ENCODE measurements at places on chromosomes 1 and 21.

GRCh38 chr1:169860187-169860586 lies 33.5 kb downstream of the SCYL3 start:
- DNase-seq: no peak

- DNase-seq: no peak
Observed at GRCh38 chr1:183842795-183843144, 37.9 kb downstream of the RGL1 start.

- DNase-seq: no peak
Observed at GRCh38 chr21:42986125-42986783, 11.9 kb downstream of the PKNOX1 start.

- no peak for DNase-seq
Observed at GRCh38 chr1:46790446-46791101, 8.3 kb upstream of the CYP4B1 start.

DNA sequence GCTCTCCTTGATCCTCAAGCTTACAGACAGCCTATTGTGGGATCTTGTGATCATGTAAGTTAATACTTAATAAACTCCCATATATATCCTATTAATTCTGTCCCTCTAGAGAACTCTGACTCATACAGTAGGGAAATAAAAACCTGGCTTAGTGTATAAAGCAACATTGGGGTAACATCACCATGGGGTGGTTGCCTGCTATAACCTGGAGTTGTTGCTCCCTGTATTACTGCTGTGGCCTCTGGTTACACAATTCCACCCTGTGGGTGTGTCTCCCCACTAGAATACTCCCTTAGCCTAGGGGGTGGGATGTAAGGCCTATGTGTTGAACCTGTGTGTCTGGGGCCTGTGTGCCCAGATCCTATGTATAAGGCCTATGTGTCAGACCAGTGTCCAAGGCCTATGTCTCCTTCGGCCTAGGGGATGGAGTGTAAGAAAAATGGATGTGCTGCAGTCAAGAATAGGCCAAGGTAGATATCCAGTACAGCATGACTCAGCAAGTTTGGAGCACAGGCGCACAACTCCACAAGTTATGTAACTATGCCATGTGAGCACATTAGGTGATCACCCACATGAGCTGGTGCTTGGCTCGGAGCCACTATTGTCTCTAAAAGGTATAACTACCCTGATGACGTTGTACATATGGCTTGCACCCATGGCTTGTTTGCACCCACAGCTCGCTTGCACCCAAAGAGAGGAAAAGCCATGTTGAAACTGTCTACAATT lies 96.8 kb upstream of the C1orf21 start:
- no peak for DNase-seq

DNA sequence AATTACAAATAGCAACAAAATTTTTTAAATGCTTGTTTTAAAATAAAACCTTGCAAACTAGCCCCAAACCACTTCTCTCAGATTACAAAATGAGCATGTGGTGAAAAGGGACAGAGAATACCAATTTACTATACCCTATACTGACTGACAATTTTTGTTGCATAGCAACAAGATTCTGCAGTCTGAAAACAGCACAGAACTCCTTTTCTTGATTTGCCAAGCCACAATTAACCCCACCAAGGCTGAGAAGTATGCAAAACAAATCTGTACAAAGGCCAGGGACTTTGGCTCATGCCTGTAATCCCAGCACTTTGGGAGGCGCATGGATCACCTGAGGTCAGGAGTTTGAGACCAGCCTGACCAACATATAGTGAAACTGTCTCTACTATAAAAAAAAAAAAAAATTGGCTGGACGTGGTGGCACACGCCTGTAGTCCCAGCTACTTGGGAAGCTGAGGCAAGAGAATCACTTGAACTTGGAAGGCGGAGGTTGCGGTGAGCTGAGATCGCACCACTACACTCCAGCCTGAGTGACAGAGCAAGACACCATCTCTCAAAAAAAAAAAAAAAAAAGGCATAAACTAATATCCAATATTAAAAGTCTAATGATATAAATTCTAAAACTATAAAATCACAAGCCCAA lies 21.8 kb downstream of the ENAH start:
- no peak for DNase-seq

- no peak for DNase-seq
Observed at GRCh38 chr1:204072931-204073836, at the start of gene SOX13. Gene SOX13 (plus strand): TSS chr1:204073115. CDS start chr1:204112916, 39,801 bp downstream.

GRCh38 chr1:5522531-5523145 lies 469.6 kb downstream of the NPHP4 start:
- no peak for DNase-seq

DNA sequence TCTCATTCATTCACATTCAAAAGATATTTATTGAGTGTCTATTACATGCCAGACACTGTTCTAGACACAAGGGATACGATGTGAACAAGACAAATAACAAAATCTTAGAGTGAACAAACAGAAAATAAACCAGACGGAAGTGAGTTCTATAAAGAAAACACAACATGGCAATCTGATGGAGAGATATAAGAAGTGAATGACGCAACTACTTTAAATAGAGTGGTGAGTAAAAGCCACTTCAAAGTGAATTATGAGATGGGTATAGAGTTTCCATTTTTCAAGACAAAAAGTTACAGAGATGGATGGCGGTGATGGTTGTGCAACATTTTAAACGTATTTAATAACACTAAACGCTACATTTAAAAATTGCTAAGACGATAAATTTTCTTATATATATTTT lies 75.4 kb downstream of the CEP170 start:
- DNase-seq: no peak

DNA sequence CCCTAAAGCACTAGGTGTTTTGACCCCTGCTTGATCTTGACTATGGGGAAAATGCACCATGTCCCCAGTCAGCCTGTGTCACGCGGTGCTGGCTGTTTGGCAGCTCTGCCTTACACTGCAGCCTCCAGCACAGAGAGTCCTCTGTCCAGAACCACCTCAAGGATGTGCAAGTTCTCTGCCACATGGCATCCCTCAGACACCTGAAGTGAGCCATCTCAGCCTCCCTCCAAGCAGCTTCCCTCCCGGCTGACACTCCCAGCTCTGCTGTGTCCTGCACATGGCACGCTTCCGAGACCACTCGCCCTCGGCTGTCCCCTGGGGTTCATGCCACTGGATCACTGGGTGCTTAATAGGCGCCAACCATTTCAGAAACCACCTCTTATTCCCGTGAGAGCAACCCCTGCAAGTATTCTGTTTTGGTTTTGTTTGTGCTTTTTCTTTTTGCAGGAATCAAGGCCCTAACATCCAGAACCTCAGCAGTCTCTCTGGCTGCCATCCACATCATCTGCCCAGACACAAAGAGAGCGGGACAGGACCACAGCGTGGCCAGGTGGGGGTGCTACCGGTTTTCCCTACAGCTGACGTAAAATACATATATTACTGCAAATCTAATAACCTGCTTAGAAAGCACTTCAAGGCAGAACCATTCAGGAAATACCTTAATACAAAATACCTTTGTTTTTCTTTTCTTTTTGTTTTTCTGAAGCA lies 45.7 kb downstream of the CAPZB start:
- no peak for DNase-seq

DNA sequence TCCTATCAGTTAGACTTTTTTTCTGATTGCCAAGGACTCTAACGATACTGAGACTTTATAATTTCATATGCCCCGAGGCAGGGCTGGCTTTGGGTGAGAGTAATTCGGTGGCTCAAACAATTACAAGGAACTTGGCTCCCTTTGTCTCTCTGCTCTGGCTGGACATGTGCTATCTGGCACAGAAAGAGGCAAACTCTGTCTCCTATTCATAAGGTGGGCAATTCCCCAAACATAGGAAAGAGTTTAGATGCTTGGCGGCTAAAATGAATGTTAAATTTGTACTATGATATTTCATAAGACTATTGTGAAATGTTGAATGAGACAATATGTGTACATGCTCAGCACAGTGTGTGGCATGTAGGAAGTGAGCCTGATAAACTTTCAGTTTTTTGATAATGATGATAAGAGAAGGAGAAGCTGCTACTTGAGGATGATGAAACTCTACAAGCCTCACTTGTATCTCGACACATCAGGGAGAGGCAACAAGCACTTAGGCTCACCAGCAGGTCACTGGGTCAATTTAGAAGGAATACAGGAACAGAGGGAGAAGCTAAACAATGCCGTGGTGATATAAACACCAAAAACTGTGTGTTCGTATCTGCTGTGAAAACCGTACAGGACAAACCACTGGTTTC lies 12.6 kb upstream of the NTPCR start:
- DNase-seq: no peak

DNA sequence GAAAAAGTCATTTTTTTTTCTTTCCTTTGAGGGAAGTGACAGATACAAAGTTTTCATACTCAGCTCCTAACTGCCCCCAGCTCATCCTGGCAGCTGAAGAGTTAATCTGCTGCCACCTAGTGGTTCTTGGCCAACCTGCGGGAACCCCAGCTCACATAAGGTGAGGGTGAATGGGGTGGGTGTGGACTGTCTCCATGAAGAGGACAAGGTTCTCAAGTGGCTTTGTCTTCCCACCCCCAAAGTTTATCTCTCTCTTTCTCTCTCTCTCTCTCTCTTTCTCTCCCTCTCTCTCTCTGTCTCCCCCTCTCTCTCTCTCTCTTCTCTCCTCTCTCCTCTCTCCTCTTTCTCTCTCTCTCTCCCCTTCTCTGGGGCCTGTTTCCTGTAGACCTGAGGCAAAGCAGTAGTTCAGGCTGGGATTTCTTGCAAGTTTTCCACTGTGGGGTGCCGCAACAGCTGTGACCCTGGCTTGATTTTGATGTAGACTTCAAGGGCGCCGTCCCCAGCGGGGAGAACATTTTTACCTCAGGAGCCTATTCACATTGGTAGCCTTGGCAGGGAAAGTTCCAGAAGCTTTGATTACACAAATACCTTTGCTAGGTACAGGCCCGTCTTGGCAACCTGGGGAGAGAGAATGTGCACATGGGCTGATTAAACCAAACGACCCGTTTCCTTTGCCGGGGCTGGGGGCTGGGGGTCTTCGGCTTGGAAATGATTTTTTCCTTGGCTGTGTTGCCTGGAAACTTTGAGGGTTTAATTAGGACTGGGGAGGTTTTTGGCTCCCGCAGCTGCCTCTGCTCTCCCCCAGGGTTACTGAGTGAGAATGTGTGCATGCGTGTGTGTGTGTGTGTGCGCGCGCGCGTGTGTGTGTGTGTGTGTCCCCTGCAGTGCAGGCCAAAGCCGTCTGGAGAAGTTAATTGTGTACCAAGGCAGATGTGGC lies 135.9 kb downstream of the TM2D1 start:
- peak; percentile 12 for DNase-seq

- no peak for DNase-seq
Observed at GRCh38 chr1:43067977-43068751, 103.9 kb downstream of the EBNA1BP2 start.

- no peak for DNase-seq
Observed at GRCh38 chr1:9093091-9093490, 23.7 kb upstream of the SLC2A5 start.

DNA sequence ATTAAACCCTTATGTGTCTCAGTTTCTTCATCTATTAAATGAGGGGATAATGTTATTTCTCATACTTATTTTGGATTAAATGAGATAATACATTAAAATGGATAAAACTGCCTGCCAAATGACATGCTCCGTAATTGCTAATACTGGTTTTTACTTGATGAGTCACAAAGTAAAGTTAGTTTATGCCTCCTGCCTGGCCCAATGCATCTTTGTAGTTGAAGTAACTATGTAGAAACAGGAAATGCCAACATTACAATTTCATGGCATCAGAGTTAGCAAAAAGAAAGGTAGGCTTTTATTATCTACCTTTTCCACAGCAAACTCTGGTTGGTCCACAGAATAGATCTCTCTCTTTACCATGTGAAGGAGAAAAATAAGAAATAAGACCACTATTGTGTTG lies 214.5 kb downstream of the TBX15 start:
- DNase-seq: no peak

GRCh38 chr1:24045771-24046170 lies 65.6 kb upstream of the SRSF10 start:
- no peak for DNase-seq

DNA sequence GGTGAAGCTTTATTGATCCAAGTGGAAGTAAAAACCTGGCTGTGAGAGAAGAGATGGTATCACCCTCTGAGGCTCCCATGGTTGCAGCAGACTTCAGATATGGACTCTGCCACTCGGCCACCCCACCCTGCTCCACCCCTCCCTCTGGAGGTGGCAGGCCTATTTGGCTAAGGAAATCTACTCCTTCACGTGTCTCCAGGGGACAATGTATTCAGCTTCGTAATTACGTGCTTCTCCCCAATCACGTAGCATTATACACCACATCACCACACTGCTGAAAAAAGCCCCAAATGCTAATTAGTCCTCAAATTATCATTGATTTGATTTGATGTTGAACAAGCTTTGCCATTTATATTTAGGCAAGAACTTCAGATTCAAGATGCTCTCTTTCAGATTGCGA lies 220.7 kb downstream of the OMA1 start:
- DNase-seq: no peak

- peak; percentile 62 for DNase-seq
Observed at GRCh38 chr1:110674337-110675059, at the start of gene KCNA3. Gene KCNA3 (minus strand): TSS chr1:110674940. CDS start chr1:110674809, 131 bp downstream.

- DNase-seq: no peak
Observed at GRCh38 chr1:160997323-160998038, 23.5 kb downstream of the F11R start.

- DNase-seq: no peak
Observed at GRCh38 chr1:30597711-30598110, 125.7 kb downstream of the MATN1 start.

GRCh38 chr1:22229379-22229778 lies 86.5 kb upstream of the WNT4 start:
- no peak for DNase-seq

DNA sequence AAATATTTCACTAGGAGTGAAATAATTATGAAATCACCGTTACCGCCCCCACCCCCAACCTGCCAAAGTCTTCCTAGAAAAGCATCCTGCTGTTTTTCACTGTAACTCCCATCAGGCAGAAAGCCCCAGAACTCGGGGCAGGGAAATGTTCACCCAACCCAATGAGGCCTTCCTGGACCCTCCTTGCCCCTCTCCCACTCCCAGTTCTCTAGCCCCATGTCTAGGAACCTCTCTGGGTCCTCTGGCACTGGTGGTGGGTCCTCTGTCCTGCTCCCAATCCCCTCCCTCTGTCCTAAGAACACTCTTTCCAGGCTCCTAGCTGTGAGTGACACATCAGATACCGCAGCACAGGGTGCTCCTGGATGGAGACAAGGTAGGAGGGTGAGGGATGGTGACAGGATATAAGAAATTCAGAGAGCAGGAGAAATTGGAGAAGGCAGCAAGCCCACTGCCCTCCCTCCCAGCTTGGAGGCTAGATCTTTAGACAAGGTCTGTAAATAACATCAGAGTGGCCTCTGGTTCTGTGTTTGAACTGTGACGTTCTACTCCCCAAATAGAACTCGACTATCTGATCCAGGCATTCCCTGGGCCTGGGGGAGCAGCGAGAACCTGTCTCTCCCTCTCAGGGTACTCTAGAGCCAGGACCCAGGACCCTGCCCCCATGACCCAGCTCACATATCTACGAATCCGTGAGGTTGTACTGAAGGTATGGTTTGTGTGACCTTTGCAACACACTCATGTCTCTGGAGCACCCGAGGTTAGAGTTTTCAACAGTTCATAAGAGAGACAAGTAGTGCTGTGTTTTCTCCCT lies 23.3 kb upstream of the BTG2 start:
- no peak for DNase-seq

GRCh38 chr1:73821520-73821919 lies 376.5 kb downstream of the LRRIQ3 start:
- DNase-seq: no peak
